ENCODE measurements at places on chromosomes 7 and 10. TPM values are rescaled to one million over a fixed set of nuclear protein-coding genes. Genes with fewer than 3 reads are reported as not detected.
A peak's percentile ranks its signal among the peaks of the same experiment; 100 is the strongest.

- H3K36me3 ChIP-seq: no peaks in the 10 kb centered on the region
- no peaks in the 10 kb centered on the region for H3K27me3 ChIP-seq
- DNase-seq: no peak
- no peak overlapping the region for H3K4me3 ChIP-seq
These were observed 310.5 kb upstream of the HGF start for GRCh38 chr7:82080254-82080927.

- no peak overlapping the region for H3K27ac ChIP-seq
- H3K36me3 ChIP-seq: no peaks in the 10 kb centered on the region
- H3K27me3 ChIP-seq: no peaks in the 10 kb centered on the region
- H3K4me3 ChIP-seq: peak overlapping the region; percentile 91
- peak; percentile 46 for DNase-seq
These were observed 2.0 kb downstream of the DBF4 start for GRCh38 chr7:87878208-87878735.

GRCh38 chr10:27558612-27559020 lies 54.5 kb downstream of the RAB18 start:
- no peak overlapping the region for H3K4me3 ChIP-seq
- H3K27me3 ChIP-seq: no peaks in the 10 kb centered on the region
- peak; percentile 70 for DNase-seq
- H3K27ac ChIP-seq: no peak overlapping the region
- no peaks in the 10 kb centered on the region for H3K36me3 ChIP-seq

- H3K27ac ChIP-seq: no peak overlapping the region
- H3K4me1 ChIP-seq: no peaks in the 10 kb centered on the region
- no peaks in the 10 kb centered on the region for H3K36me3 ChIP-seq
- H3K27me3 ChIP-seq: no peaks in the 10 kb centered on the region
- H3K4me3 ChIP-seq: no peak overlapping the region
These were observed 45.2 kb upstream of the EXOC4 start for GRCh38 chr7:133207687-133208086.

DNA sequence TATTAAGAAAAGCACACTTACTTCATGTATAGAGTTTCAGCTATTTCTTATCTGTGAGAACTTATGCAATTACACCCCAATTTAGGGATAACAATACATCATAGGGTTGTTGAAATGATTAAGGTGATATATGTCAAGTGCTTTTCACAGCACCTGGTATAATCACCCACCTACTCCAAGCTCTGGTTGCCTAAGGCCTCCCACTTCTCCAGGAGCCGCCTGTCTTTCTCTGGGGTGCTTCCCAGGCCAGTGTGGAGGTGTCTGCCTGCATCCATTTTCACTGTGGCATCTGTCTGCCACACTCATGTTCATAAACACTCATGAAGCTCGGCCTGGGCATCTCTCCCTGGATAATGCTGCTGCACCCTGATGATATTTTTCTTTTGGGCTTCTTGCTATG lies 250.3 kb downstream of the STK31 start:
- peaks cover 10% of the 10 kb centered on the region for H3K4me1 ChIP-seq
- no peak for DNase-seq
- H3K4me3 ChIP-seq: no peak overlapping the region
- no peaks in the 10 kb centered on the region for H3K36me3 ChIP-seq
- H3K27ac ChIP-seq: no peak overlapping the region

DNA sequence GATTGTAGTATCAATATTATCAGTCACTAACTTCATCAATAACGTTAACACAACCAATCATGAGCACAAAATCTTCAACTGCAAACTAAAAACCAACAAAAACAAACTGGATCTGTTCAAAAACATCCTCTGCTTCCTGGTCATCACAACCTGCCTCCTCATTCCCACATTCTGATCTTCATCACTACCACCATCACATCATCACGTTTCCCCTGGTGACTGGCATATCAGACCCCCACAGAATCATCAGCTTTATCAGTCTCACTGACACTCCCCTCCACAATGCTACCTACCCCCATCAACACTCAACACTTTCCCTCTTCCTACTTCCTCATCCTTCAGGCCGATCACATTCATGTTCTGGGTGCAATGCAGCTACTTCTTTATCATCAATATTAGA lies 11.4 kb downstream of the XPNPEP1 start:
- H3K27me3 ChIP-seq: no peaks in the 10 kb centered on the region
- DNase-seq: no peak
- no peak overlapping the region for H3K27ac ChIP-seq
- H3K4me3 ChIP-seq: no peak overlapping the region
- H3K36me3 ChIP-seq: no peaks in the 10 kb centered on the region
- H3K4me1 ChIP-seq: no peaks in the 10 kb centered on the region

Gene TRIM73
- total RNA-seq: 10.3 TPM

Gene PAPOLB
- total RNA-seq: 0.39 TPM

GRCh38 chr7:157616426-157616825 lies 279.6 kb downstream of the DNAJB6 start:
- no peak for DNase-seq
- no peaks in the 10 kb centered on the region for H3K4me1 ChIP-seq
- H3K36me3 ChIP-seq: no peaks in the 10 kb centered on the region
- H3K4me3 ChIP-seq: no peak overlapping the region
- H3K27ac ChIP-seq: no peak overlapping the region

Gene SLC25A13
- 54.5 TPM for total RNA-seq

- H3K4me3 ChIP-seq: no peak overlapping the region
- no peaks in the 10 kb centered on the region for H3K27me3 ChIP-seq
- no peak overlapping the region for H3K27ac ChIP-seq
These were observed 78.4 kb downstream of the PDE1C start for GRCh38 chr7:31991846-31992245.

GRCh38 chr7:28564755-28565374 lies 152.5 kb downstream of the CREB5 start:
- H3K36me3 ChIP-seq: no peaks in the 10 kb centered on the region
- no peak overlapping the region for H3K4me3 ChIP-seq
- no peak for DNase-seq
- H3K4me1 ChIP-seq: no peaks in the 10 kb centered on the region
- H3K27me3 ChIP-seq: no peaks in the 10 kb centered on the region

GRCh38 chr10:96986200-96986856 lies 154.2 kb downstream of the LCOR start:
- peaks cover 1% of the 10 kb centered on the region for H3K36me3 ChIP-seq
- H3K27ac ChIP-seq: no peak overlapping the region
- peaks cover 6% of the 10 kb centered on the region for H3K4me1 ChIP-seq
- DNase-seq: no peak
- H3K4me3 ChIP-seq: no peak overlapping the region
- no peaks in the 10 kb centered on the region for H3K27me3 ChIP-seq

DNA sequence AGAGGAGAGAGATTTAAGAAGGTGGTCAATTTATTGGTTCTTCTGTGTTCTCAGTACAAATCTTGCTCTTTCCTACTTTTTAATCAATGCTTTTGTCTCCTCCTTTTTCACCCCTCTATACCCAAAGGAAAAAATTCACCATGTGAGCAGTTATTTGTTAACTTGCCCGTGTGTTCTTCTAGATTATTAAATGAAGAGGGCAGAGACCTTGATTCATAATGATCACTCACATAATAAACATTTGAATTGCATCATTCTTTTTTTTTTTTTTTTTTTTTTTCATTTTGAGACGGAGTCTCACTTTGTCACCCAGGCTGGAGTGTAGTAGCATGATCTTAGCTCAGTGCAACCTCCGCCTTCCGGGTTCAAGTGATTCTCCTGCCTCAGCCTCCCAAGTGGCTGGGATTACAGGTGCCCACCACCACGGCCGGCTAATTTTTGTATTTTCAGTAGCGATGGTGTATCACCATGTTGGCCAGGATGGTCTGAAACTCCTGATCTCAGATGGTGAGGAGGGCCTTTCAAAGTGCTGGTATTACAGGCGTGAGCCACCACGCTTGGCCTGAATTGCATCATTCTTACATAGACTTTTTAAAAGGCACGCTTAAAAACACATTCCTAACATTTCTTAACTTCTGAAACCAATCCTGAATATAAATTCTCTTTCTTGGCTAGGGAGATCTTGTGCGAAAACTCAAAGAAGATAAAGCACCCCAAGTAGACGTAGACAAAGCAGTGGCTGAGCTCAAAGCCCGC lies 3.6 kb downstream of the GARS1 start:
- peaks cover 12% of the 10 kb centered on the region for H3K4me1 ChIP-seq
- no peak overlapping the region for H3K27ac ChIP-seq
- peaks cover 34% of the 10 kb centered on the region for H3K36me3 ChIP-seq
- DNase-seq: no peak
- H3K27me3 ChIP-seq: no peaks in the 10 kb centered on the region

DNA sequence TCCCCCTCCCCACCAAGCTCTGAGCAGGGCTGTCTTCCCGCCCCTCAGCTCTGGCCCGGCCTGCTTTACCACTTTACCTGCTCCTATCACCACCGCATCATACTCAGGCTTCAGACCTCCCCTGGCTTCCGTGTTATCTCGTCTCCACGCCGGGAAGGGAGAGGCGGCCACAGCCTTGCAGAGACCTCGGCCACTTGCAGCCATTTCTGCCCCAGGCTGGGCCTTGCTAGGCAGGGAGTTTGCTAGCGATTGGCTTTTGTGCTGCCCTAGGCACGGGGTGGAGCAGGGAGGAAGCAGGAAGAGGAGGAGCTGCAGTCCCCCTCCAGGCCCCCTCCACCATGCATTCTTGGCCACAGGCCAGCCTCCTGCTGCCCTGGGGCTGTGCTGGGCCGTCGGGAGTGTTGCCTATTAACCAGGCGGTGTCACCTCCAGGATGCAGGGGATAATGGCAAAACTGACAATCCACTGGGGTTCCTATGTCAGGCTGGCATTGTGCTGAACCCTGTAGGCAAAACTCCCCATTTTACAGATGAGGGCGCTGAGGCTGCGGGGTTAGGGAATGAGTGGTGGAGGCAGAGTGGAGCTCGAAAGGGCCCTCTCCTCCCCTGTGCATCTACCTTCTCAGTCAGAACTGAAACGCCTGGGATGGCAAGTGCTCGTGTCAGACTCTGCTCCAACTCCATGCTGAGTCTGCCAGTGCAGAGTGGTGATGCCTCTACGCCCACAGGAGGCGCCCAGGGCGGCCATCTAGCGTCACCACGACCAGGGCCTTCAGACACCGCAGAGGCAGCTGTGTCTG lies at the start of gene PYROXD2:
TSS of gene PYROXD2 (minus strand) at position 251 of the 799 bp plus-strand sequence. CDS start at position 204, 47 bp downstream.
- no peaks in the 10 kb centered on the region for H3K27me3 ChIP-seq
- no peaks in the 10 kb centered on the region for H3K36me3 ChIP-seq
- peak; percentile 93 for DNase-seq
- peaks cover 37% of the 10 kb centered on the region for H3K4me1 ChIP-seq
- H3K4me3 ChIP-seq: peak within 1 kb of the TSS; percentile 34
- peak within 1 kb of the TSS; percentile 86 for H3K27ac ChIP-seq

Gene ZNF804B
- total RNA-seq: not detected

DNA sequence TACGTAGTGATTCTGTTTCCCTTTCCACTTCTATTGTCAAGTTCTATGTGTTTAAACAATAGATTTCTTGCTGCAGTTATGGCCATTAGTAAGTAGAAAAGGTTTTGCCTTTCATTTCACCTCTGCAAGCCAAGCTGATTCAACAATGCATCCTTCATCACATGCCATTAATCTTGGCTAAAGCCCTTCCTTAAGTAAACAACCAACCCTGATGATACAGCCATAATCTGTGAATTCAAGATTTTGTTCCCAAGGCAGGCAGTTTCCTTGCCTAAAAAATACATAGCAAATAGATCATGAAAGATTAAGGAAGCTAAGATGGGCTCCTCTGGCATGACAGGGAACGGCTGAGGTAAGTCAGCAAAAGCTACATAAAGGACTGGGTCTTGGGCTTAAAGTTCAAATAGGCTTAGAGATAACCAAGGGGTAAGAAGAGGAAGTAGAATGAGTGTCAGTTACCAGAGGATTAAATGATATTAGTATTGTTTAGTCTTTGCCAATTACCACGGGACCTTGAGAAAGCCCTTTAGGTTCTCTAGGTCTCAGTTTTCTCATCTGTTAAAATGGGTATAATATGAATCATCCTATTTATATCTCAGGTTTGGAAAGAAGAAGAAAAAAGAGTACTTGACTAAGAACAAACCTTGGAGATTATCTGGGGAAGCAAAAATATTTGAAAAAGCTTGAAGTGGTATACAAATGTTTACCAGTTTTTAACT lies 35.9 kb upstream of the ANK3 start:
- H3K36me3 ChIP-seq: no peaks in the 10 kb centered on the region
- DNase-seq: no peak
- no peak overlapping the region for H3K27ac ChIP-seq
- no peaks in the 10 kb centered on the region for H3K27me3 ChIP-seq

DNA sequence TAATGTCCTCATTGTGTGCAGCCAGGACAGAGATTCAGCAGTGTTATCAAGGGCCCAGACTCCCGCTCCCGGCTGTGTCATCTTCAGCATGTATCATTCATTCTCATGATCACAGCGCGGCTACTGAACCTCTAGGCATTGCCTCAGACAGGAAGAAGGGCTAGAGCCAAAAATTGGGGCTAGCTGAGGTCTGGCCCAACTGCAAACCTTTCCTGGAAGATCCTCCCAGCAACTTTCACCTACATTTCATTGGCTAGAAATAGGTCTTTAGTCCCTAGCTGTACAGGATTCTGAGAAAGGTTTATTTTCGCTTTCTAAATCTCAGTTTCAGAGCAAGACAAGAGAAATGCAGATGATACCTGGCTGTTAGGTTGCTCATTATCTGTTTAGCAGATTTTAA lies 81.9 kb downstream of the CREM start:
- peaks cover 45% of the 10 kb centered on the region for H3K36me3 ChIP-seq
- peak overlapping the region; percentile 66 for H3K27ac ChIP-seq
- H3K27me3 ChIP-seq: no peaks in the 10 kb centered on the region
- peak; percentile 46 for DNase-seq
- peaks cover 49% of the 10 kb centered on the region for H3K4me1 ChIP-seq

DNA sequence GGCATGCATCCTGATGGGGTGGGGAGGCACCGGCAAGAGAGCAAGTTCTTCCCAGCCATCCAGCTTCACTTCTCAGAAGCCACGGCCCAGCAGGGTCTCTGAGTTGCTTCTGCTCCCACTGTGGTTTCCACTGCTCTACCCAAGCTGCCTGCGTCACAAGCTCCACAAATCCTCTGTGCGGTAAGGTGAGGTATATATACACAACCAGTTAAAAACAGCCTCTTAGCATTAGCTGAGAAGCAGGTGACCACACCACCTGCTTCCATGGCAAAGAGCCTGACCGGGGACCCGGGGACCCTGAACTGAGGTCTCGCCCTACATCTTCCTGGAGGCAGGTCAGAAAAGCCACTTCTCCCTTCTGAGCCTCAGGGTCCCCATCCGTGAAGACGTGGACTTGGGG lies 46.9 kb upstream of the NPFFR1 start:
- H3K27me3 ChIP-seq: no peaks in the 10 kb centered on the region
- H3K36me3 ChIP-seq: no peaks in the 10 kb centered on the region
- no peak overlapping the region for H3K27ac ChIP-seq
- H3K4me1 ChIP-seq: no peaks in the 10 kb centered on the region
- no peak overlapping the region for H3K4me3 ChIP-seq
- DNase-seq: no peak

DNA sequence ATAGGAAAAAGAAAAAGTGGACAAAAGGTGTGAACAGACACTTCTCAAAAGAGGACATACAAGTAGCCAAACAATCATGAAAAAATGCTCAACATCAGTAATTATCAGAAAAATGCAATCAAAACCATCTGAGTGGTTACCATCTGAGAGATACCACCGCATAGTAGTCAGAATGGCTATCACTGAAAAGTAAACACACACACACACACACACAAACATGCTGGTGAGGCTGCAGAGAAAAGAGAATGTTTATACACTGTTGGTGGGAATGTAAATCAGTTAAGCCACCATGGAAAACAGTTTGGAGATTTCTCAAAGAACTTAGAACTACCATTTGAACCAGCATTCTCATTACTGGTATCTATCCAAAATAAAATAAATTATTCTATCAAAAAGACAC lies 145.7 kb downstream of the CYP26A1 start:
- DNase-seq: no peak
- H3K27me3 ChIP-seq: no peaks in the 10 kb centered on the region
- no peaks in the 10 kb centered on the region for H3K36me3 ChIP-seq
- no peak overlapping the region for H3K27ac ChIP-seq
- no peak overlapping the region for H3K4me3 ChIP-seq
- peaks cover 7% of the 10 kb centered on the region for H3K4me1 ChIP-seq

Gene HMX2
- total RNA-seq: not detected

All from cardiac muscle cell (in vitro differentiated cells and primary cell).